Activated naive CD4-positive, alpha-beta T cell (primary cell): ENCODE measurements at places on chromosomes 6 and 20.

DNA sequence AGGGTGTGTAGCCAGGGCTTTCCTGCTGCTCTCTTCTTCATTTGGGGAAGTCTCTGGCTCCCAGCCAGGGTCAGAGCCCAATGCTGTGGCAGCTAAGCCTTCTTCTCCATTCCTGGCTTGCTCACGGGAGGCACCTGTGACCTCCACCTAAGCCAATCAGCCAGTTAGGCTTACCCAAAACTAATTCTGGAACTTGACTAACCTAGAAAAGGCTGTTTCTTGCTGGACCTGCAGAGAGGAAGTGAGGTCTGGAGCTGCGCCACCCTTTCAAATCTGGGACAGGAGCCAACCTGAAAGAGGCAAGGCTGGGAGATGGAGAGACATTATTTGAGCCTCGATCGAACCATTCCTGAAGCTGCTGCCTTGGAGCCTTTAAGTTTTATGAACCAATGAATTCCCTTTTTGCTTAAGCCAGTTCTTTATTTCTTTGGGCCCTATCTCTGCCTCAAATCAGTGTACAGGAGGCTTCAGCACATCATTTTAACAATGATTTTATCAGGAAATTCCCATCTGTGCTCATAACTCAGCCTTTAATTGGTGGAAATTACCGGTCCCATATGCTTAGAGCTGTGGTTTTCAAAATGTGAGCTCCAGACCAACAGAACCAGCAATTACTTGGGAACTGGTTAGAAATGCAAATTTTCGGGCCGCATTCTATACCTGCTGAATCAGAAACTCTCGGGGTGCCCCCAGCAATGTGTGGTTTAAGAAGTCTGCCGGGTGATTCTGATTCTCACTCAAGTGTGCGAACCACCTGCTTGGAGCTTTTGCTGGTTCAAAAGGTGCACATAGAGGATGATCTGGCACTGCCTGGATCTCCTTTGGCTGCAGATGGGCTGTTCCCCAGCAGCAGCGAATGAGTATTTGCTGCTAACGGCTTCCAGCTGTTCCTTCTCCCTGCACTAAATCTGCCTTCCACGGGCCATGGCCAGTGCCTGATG lies 97.4 kb upstream of the RNF24 start:
- DNase-seq = no peak

- no peak for DNase-seq
These were observed 52.2 kb downstream of the CDC40 start for GRCh38 chr6:110232450-110232849.

GRCh38 chr6:14089224-14089623 lies 28.3 kb upstream of the CD83 start:
- no peak for DNase-seq

GRCh38 chr20:39042279-39043150 lies 80.4 kb downstream of the DHX35 start:
- no peak for DNase-seq

- DNase-seq = no peak
These were observed 52.4 kb downstream of the RALY start for GRCh38 chr20:34045930-34046725.

DNA sequence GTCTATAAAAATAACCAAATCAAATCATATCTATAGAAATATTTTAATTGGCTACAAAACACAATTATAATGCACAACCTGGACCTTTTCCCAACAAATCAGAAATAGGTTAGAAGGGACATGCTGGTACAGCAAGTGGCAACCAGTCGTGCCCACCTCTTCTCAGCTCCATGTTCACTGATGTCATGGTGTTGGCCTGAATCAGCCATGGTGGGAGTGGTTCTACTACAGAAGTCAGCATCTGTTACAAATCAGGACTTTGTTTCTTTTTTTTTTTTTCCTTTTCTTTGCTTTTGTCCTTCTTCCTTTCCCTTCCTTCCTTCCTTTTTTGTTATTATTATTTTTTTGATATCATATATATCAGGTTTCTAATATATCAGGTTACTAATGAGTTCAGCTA lies 91.2 kb downstream of the RALGAPA2 start:
- DNase-seq = no peak

DNA sequence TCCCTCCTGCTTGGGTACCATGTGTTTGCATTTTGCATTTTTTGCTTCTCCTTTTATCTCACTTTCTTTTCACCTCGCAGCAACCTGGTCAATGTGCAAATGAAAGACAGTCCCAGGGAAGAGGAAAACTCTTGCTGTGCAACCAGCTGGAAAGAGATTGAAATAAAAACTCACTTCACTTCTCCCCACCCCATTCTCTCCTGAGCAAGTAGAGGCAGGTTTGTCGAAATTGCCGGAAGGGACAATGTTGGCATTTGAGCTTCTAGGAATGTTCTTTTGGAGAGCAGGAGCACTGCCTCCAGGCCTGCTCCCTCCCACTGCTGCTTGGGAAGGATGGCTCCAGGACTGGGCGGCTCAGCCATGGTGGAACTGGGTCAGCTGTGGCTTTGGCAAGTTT lies 30.6 kb downstream of the KCNG1 start:
- no peak for DNase-seq
